ENCODE measurements at places on chromosomes 1 and 21.

- no peak for DNase-seq
Measured at GRCh38 chr1:2046174-2046917, 3.9 kb upstream of the PRKCZ start.

DNA sequence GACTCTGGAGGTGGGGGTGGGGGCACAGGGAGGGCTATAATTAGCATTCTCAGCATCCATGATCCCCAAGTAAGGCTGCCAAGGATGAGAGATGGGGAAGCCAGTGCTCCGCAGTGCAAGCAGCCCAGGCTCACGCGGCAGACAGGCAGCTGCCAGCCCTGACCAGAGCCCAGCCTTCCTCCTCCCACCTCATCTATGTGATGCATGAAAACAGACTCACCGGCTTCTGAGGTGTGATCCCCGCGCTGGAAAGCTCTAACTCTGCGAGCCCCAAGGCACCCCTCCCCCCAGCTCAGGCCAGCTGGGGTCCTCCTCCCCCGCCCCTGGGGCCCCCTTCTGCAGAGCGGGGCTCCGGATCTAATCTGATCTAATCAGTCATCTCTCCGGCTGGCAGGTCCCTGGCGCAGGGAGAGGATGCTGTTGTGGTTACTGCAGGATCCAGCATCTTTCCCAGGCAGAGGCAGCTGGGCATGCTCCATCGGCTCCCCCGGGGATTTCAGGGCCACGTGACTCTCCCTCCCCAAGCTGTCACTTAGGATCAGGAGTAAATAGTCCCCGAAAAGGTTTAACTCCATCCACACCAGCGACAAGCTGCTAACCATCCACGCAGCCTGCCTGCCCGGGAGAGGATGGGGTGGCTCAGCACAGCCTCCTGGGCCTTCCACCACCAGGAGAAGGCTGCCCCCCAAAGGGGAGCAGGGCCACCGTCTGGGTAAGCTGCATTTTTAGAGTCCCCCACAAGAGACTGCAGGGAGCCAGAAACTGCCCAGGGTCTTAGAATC lies at the start of gene PLEKHA6:
TSS of gene PLEKHA6 (minus strand) at position 456 of the 782 bp plus-strand sequence. CDS start 86,202 bp downstream, outside the sequence.
- no peak for DNase-seq

DNA sequence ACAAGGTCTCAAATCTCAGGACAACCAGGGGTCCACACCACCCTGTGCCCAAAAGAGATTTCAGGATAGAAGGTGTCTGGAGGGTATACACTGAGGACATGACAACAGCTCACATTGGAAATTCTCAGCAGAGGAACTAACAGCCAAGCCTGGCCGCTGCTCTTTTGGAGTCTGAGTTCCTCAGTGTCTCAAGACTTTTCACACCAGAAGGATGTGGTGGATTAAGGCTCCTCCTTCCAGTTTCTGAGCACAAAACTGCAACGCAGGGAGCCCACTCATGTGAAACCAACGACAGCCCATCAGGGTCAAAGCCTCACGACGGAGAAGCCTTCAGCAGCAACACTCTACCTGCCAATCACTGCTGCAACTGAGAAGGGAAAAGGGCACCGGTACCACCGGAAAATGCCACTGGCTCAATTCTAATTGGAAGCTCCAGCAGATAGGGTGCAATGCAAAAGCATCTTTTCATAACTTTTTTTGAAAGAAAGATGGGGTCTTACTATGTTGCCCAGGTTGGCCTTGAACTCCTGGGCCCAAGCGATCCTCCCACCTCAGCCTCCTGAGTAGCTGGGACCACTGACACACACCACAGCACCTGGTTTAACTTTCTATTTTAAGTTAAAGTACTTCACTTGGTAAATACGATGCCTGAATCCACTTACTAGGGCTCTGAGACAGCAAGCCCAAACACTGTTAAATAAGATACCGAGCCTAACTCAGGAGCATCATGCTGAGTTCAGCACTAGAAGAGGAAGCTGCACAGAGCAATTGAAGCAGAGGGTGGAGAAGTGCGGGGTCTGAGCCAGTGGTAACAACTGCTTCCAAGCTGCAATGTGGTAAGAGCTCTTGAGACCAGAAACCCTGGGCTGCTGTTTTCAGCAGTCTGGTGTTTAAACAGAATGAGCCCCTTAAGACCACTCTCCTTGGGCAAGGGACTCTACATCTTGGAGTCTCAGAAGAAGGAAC lies 7.8 kb downstream of the CAPZB start:
- DNase-seq: no peak

- DNase-seq: no peak
Measured at GRCh38 chr21:29436650-29437049, 137.9 kb downstream of the BACH1 start.

DNA sequence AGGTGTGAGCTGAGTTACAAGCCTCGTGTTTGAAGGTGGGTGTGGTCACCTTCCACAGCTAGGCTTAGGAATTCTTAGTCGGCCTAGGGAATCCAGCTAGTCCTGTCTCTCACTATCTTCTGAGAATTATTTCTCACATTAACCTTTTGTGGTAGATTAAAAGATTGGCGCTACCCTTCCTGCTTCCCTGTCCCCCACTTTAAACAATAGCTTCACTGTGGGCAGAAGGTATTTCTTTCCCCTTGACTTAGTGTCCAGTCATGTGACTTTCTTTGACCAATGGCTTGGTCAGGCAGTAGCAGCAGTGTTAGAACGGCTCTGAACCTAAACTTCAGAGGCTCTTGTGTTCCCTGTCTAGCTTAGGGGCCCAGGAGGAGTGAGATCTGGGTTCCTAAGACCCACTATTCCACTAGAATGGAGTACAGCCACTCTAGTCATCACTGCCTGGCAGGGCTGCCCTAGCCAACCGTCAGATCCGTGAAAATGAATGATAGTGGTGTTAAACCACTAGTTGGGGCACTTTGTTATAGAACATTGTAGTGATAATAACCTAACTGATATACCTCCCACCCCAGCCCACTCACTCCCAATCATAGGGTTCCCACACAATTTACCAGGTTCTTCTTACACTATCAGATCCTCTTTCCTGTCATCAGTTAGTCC lies 13.9 kb upstream of the C1orf141 start:
- DNase-seq: no peak

GRCh38 chr21:42489991-42490390 lies 6.0 kb downstream of the RSPH1 start:
- DNase-seq: no peak

DNA sequence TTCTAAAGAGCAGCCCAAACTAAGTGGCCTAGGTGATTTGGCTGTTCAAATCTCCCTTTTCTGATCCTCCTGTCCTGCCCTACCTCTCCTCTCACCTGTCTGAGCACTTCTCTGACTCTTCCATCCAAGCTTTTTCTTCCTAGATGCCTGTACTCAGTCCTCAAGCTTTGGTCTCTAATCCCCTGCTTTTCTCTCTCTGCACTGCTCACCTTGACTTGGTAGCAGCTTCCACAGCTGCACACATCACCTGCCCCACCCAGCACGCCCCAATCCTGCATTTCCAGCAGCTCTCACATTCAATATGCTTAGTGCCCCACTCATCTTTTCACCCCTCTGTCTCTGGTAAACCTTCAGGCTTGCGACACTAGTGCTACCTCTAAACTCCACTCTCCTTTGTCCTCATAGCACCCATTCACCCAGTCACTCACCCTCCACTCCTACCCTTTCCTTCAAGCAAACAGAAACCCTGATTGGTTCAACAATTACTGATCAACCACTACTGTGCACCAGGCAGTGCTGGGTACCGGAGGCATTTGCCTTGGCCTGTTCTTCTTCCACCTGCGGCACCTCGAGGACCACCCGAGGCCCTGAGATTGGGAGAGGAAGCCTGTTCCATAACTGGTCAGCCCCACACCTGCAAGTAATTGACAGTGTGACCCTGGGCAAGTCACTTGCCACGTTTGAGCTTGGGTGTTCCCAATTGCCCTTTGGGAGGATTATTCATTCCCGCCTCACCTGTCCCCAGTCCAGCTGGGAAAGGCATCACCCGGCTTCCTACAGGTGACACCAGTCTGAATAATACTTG lies 136.1 kb upstream of the EDN2 start:
- DNase-seq: no peak

DNA sequence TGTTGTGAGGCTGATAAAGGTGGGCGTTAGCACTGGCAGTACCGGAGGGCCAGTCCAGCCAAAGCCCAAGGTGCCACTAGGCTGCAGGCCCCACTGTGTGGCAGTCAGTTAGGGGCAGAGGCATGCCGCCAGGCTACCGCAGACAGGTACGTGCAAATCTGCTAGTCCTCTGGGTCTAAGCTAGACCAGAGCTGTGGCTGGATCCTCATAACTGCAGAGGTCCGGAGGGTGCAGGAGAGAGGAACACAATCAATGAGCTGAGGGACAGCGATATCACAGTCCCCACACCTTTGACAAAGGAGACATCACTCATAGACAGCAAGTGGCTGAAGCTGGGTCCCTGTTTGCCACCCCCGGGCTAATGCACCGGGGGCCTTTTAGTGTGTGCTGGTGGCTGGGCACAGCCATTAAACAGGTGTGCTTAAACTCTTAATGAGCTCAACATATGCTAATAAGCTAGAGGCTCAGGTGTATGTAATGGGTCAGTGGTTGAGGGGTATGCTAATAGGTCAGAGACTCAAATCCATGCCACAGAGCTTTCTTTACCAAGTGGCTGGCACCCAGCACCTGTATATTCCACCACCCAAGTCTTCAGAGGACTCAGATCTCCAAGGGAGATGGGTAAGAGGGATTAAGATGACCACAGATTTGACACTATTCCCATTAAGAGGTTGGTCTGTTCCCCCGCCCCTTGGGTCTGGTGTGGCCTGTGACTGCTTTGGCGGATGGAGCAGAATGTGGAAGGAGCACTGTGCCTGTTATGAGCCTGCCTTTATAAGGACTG lies 82.0 kb downstream of the GLIS1 start:
- no peak for DNase-seq

DNA sequence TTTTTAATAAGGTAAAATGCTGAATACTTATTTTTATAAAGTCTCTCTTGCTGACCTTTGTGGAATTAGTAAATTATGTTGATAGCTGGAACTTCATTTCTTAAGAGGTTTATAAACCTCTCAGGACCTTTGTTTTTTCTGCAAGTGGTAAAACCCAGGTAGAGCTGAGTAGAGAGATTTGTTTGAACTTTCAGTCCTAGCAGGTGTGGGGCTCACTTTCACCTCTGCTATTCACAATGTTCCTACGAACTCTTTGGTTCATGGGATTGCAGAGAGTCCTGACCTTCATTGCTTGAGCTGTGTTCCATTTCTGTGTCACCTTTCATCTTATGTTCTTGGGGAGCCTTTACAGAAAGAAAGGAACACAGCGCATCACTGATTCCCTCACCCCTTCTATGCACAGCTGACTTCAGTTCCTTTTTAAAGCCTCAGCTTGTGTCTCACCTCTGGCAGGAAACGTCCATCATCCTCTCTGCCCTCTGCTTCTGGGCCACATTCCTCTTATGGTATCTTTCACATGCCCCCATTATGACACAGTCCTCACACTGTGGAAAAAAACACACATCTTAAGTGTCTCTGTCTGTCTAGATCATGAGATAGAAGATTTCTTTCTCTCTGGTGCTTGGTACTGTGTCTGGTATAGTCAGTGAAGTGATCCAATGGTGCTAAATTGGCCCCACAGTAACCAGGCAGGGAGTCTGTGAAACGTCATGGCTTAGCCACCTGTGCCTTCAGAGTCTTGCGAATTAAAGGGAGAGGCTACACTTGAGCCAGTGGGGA lies 262.5 kb upstream of the B3GALT2 start:
- no peak for DNase-seq

GRCh38 chr1:244067893-244068292 lies 16.8 kb downstream of the ZBTB18 start:
- no peak for DNase-seq
